ENCODE measurements at places on chromosomes 1 and 21.

- peak; percentile 27 for DNase-seq
Measured at GRCh38 chr1:180181048-180181447, 26.4 kb downstream of the QSOX1 start.

- DNase-seq: no peak
Measured at GRCh38 chr1:3527774-3528173, 73.3 kb downstream of the ARHGEF16 start.

GRCh38 chr1:61448914-61449313 lies 276.0 kb downstream of the TM2D1 start:
- DNase-seq: peak; percentile 100

- peak; percentile 30 for DNase-seq
Measured at GRCh38 chr1:212858461-212859265, 588 bp downstream of the FLVCR1 start.

DNA sequence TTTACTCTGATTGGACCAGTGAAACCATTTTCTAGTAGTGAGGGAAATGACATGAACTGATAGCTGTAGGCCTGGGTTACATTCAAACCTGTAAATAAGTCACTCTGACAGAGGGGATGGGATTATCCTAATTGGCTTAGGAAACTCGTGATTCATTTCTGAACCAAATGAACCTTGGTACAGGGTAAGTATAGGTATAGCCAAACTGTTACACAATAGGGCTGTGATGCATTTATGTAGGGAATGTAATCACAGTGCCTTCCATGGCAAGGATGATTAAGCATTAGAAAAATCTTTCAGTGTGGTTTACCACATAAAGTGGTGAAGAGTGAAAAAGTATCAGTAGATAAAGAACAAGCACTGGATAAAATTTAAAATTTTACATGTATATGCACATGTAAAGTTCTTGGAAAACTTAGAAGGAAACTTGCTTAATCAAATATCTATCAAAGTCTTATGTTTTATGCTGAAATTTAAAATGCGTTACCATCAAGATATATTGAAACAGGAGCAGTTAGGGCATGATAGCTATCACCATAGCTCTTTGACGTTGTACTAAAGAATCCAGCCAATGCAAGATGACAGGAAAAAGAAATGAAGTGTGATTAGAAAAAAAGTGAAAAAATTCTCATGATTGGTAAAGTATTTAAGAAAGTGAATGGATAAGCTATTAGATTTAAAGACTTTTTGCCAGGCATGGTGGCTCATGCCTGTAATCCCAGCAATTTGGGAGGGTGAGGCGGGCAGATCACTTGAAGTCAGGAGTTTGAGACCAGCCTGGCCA lies 63.0 kb downstream of the RABGAP1L start:
- DNase-seq: peak; percentile 94

GRCh38 chr1:218415726-218416125 lies 70.6 kb downstream of the TGFB2 start:
- no peak for DNase-seq

- no peak for DNase-seq
Measured at GRCh38 chr1:63983391-63984256, 209.8 kb downstream of the ROR1 start.

DNA sequence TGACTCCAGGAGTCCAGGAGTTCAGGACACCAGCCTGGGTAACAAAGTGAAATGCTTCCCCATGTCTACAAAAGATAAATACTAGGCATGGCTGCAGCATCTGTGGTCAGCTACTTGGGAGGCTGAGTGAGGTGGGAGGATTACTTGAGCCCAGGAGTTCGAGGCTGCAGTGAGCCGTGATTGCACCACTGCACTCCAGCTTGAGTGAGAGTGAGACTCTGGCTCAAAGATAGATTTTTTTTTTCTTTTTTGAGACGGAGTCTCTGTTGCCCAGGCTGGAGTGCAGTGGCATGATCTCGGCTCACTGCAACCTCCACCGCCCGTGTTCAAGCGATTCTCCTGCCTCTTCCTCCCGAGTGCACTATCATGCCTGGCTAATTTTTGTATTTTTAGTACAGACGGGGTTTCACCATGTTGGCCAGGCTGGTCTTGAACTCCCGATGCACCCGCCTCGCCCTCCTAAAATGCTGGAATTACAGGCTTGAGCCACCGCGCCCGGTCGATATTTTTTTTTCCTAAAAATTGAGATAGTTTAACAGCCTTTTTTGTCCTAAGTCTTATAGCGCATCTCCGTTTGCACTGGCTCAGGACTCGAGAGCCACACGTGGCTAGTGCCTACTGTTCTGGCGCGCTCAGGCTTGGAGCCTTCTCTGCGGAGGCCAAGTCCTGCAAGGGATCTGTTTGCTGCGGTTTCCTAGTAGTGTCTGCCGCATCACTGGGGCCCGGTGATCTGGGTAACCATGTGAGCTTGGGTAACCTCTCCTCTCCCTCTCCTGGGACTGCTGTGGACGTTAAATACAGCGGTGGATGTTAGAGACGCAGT lies 1.0 kb upstream of the MFN2 start:
- no peak for DNase-seq

- DNase-seq: no peak
Measured at GRCh38 chr21:16294128-16294527, 564.3 kb downstream of the USP25 start.

DNA sequence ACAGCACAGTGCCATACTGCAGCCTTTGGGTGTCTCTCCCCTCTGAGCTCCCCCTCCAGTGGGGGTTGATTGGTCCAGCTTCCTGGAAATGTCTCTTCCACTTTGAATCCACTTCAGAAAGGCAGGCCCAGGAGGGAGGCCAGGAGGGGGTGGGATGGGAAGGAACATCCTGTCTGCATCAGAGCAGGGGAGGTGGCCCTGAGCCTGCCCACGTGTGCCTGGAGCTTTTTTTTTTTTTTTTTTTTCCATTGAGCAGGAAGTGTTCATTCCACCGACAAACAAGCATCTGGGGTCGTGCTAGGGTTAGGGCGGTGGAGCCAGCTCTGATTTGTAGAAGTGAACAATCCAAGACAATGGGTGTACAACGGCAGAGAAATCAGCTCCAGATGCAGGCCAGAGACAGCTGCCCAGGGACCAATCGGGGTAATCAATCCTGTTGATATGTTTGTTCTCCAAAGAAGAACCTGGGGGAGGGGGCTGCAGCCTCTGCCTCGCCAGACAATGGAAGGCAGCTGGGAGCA lies 93.3 kb downstream of the SSBP3 start:
- peak; percentile 82 for DNase-seq

- DNase-seq: peak; percentile 70
Measured at GRCh38 chr21:27045281-27045985, 78.5 kb upstream of the ADAMTS5 start.

DNA sequence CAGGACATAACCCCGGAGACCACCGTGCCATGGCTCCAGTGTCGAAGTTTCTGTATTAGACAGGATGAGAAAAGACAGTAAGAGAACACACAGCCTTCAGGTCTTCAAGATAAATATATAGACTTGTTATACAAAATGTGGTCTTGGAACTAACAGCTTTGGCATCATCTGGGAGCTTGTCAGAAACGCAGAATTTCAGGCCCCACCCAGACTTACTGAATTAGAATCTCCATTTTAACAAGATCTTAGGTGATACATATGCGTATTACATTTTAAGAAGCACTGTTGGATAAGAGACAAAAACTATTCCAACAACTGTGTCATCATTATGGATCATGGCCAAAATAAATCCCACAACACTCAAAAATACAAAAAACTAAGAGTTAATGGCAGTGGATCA lies 239.3 kb downstream of the ASTN1 start:
- peak; percentile 18 for DNase-seq

DNA sequence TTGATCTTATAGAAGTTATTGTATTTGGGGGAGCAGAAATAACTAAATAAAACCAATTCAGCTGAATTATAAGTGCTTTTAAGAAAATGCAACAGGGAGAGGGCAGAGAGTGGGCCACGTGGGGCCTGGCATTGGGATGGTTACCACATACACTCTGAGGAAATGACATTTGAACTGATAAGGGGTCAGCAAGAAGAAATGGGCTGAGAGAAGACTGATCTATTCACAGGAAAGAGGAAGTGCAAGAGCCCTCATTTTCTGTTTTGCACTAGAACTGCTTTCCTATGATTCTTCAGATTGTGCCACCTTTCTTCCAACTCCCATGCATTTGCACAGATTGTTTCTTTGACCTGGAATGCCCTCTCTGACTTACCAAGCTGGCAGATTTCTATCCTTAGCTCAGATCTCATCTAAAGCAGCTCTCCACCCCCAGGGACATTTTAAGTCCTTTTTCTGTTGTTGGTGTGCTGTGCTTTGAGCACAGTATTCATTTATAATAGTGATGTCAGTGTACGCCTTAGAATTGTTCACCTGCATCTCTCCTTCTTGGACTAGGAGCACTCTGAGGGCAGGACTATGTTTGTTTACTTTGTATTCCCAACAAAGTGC lies 115.9 kb downstream of the FGGY start:
- DNase-seq: no peak

- no peak for DNase-seq
Measured at GRCh38 chr1:94334764-94335163, 83.4 kb upstream of the ABCD3 start.

- peak; percentile 38 for DNase-seq
Measured at GRCh38 chr1:218624052-218624451, 278.9 kb downstream of the TGFB2 start.

- DNase-seq: no peak
Measured at GRCh38 chr1:17877316-17877715, 122.2 kb downstream of the ACTL8 start.

- DNase-seq: no peak
Measured at GRCh38 chr1:207017615-207018559, 14.7 kb downstream of the C1orf116 start.

Measured in fibroblast of mammary gland (primary cell).